Nucleus accumbens (tissue), 56 donors: ENCODE measurements at places on chromosomes 1 and 21.

DNA sequence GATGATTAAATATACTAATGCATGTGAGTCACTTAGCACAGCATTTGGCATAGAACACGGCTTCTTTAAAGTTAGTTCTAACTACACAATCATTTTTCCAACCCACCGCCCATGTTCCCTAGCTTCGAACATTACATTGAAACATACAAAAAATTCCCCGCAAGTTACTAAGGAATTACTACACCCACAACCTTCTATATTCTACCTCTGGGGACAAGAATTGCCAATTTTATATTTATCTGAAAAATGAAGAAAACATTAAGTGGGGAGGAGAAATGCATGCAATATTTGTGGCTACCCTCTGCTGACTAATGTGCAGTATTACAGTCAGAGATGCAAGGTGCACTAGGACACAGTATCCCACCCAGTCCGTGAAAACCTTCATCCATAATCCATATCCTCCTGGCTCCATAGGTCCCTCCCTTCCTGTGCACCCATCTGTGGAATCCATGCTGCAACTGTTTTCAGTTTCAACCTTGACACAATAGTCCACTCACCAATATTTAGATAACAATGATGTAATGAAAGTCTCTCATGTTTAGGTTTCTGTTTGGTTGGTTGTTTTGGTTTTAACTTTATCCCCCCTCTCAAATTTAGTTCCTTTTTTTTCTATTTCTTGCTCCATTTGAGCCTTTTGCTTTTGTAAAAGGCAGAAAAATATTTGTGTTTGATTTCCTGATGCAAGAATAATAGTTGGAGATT, 31.6 kb downstream of the RGS5 start:
- DNase-seq = no peak

DNA sequence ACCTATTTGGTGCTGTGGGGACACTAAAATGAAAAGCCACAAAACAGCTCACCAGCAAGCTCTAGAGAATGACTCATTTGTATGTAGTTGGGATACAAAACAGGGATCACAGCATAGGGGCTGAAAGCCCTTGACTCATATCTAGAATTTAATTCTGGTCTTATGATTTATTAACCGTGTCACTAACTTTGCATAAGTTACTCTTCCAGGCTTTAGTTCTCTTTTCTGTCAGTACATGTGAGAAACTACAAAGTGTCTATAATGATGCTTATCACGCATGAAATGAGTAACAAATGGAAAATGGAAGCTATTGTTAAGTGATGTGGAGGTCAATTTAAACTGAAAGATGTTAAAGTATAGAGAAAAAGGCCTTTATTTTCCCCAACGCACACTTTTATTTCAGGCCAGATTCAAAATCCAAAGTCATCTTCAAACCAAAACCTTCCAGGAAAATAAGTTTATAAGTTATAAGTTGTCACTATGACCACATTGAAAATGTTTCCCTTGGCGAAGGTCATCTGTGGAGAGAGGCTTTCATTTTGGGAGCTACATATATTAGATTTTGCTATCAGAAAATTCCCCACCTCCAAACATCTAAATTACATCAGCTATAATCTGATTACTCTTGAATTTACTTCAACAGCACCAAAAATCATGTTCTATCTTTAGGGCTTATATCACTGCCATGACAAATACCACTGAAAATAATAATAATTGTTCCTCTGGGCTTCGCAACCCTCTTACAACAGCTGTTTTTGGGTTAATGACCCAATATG, 430.5 kb downstream of the MRPL39 start:
- no peak for DNase-seq

DNA sequence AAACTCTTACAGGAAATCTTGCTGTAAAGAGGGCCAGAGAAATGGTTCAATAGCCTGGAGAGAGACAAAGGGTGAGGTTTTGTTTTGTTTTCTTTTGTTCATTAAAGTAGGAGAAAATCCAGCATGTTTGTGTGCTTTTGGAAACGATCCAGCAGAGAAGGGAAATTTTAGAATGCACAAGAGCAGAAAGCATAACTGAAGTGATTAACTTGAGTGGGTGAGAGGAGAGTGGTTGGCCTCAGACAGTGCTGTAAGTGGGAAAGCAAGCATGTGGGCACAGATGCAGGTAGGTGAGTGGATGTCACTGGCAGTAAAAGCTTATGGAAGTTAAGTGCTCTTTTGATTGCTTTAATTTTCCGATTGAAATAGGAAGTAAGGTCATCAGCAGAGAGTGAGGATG, 50.2 kb downstream of the EEIG2 start:
- no peak for DNase-seq

DNA sequence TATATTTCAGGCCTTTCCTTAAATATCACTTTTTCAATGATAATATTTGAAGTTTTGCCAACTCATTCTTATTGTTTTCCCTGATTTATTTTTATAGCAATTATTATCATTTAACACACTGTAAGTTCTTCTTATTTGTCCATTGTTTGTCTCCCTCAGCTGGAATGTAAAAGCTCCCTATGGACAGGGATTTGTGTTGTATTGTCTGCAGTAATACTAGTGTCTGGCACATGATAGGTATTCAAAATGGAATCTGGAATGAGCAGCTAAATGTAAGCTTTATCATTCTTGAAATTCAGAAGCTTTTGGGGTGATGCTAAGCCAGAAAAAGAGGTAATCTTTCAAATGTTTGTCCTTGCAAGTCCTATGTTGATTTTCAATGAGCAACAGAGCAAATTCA, 112.1 kb downstream of the NEGR1 start:
- DNase-seq = no peak

DNA sequence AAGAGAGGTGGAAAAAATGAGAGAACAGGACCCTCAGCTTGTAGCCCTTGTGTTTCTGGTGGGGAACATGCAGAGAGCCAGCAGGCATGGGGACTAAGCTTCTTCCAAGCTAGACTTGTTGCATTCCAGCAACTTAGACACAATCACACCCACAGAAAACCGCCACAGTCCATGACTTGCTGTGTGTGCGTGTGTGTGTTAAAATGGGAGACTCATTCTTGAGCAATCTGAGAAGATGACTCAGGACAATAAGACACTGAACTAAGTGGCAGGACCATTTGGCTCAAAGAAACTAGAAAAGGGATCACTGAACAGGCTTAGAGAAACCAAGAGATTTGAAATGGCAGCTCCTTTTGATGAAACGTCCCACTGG, 78.0 kb downstream of the HLX start:
- no peak for DNase-seq

DNA sequence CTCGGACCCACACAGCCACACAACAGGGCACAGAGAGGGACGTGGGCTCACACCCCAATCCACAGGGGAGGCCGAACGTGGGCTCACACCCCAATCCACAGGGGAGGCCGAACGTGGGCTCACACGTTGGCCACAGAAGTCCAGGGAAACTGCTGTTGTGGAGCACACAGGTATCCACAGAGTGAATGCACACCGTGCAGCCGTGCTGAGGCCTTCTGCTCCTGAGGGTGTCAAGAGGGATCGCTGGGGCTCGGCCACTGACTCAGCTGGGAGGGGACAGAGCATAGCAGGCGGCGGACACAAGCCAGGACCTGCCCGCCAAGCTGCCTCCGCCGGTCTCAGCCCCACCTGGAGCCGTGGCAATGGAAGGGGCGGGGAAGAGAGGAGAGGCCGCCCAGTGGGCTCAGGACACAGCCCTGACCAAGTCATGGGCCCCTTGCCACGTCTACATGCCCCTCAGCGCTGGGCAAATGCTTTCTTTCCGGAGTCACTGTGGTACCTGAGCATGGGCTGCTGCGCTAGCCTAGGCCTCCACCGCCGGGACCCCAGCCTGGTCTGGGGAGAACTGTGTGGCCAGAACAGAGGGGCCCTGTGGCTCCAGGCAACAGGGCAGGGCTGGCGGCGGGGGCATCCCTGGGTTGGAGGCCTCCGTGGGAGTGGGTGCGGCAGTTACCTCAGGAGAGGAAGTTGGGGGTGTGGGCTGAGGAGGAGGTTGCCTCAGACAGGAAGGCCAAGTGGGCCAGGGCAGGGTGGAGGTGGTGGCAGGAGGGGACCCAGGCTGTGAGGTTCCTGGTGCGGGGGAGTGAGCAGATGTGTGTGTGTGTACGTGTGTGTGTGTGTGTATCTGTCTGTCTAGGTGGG, 1.2 kb downstream of the SYTL1 start:
- no peak for DNase-seq

- no peak for DNase-seq
Observed at GRCh38 chr1:197776351-197777105, 1.2 kb upstream of the DENND1B start.

- no peak for DNase-seq
Observed at GRCh38 chr1:94989398-94989797, 62.5 kb upstream of the CNN3 start.

GRCh38 chr1:192506741-192507155, 68.8 kb upstream of the RGS1 start:
- DNase-seq = no peak

GRCh38 chr21:17732306-17732705, 86.8 kb downstream of the C21orf91 start:
- DNase-seq = no peak

- no peak for DNase-seq
Observed at GRCh38 chr1:63643926-63644325, 50.7 kb downstream of the PGM1 start.

GRCh38 chr1:166511761-166512160, 327.5 kb upstream of the POGK start:
- no peak for DNase-seq

- no peak for DNase-seq
Observed at GRCh38 chr1:220457957-220458609, 69.9 kb upstream of the MARK1 start.

DNA sequence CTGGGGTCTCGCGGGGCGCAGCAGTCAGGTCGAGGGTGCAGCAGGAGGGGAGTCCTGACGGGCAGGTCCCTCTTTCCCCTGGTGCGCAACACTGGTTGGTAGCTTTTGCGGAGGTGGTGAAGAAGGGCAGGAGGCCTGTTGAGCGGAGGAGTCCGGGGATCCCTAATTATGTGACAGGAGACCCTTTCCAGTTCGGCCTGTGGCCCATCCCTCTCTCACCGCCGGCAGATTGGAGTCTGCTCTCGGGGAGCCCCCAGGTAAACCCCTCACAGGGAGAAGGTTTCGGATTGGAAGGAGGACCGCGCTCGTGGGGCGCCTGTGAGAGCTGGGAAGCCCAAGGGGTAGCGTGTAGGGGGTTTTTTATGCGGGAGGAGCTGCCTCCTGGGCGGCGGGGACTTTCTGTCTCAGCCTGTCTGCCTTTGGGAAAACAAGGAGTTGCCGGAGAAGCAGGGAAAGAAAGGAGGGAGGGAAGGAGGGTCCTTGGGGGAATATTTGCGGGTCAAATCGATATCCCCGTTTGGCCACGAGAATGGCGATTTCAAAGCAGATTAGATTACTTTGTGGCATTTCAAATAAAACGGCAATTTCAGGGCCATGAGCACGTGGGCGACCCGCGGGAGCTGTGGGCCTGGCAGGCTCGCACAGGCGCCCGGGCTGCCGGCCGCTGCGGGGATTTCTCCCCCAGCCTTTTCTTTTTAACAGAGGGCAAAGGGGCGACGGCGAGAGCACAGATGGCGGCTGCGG, 9.5 kb downstream of the SIM2 start:
- no peak for DNase-seq

GRCh38 chr1:42740851-42741580, 980 bp upstream of the CLDN19 start:
- DNase-seq = no peak

- DNase-seq = no peak
Observed at GRCh38 chr1:41608211-41608610, 123.7 kb upstream of the EDN2 start.

GRCh38 chr1:207808322-207808705, 56.5 kb downstream of the CD46 start:
- no peak for DNase-seq

GRCh38 chr1:167499106-167499505, 19.2 kb downstream of the CD247 start:
- DNase-seq = no peak

DNA sequence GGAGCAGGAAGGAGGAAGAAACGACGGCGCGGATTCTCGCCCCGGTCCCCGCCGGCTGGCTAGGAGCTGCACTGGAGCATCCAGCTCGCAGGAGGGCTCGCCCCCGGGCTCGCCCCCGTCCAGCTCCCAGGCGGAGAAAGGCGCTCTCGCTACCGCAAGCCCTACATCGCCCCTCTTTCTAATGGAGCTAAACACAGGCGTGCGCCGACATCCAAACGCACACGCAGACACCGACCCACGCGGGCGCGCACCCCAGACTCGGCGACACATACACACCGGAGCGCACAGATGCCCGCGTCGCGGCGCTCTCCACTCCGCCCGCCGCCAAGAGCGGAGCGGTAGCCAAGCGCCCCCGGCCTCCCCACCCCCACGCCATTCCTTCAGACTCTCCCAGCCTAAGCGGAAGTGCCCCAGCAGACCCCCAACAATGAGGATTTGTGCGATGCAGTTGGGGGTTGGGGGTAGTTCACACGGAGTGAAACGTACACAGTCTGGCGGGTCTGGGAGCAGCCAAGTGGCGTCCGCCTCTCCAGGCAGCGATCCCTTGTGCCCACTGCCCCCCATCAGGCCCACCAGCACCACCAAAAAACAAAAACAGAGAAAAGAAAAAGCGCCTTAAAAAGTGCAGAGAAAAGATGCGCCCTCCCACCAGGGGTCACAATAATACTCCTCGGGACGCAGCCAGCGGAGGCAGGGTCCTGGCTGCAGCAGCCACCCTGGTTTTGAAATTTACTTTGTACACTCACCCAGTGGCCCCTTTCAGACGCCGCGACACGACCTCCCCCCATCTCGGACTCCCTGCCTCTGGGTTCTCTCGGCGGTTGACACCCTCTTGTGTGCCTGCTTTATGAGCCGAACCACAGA, 1.4 kb downstream of the DAB1 start:
- no peak for DNase-seq

GRCh38 chr21:45078877-45079281, 4.5 kb downstream of the ADARB1 start:
- no peak for DNase-seq

GRCh38 chr1:189764391-189765320, 713.0 kb downstream of the BRINP3 start:
- DNase-seq = no peak

DNA sequence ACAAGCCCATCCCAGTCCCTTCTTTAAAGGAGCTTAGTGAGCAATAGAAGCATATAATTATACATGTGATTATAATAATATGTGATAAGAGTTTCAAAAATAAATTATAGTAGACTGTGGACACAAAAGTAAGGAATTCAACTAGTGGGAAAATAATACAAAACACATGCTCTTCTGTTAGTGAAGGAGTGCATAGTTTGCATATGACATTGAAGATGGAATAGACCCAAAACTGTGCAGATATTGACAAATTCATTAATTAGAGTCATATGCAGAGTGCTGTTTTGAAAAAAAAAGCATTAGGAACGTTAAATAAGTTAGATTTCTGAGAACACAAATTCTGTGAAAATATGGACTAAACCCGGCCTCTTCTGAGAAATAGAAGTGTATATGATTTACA, 278.8 kb downstream of the ASTN1 start:
- DNase-seq = no peak
